GDM1 (cell line): ENCODE measurements at places on chromosomes 2 and 18.

- DNase-seq = no peak
These were observed 296.5 kb downstream of the NOL4 start for GRCh38 chr18:33928231-33928630.

DNA sequence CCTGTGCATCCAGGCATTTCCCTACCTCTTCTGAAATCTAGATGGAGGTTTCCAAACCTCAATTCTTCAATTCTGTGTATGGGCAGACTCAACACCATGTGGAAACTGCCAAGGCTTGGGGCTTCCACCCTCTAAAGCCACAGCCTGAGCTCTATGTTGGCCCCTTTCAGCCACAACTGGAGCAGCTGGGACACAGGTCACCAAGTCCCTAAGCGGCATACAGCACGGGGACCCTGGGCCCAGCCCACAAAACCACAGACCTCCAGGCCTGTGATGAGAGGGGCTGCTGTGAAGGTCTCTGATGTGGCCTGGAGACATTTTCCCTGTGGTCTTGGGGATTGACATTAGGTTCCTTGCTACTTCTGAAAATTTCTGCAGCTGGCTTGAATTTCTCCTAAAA, 255.4 kb downstream of the TDRD15 start:
- no peak for DNase-seq

DNA sequence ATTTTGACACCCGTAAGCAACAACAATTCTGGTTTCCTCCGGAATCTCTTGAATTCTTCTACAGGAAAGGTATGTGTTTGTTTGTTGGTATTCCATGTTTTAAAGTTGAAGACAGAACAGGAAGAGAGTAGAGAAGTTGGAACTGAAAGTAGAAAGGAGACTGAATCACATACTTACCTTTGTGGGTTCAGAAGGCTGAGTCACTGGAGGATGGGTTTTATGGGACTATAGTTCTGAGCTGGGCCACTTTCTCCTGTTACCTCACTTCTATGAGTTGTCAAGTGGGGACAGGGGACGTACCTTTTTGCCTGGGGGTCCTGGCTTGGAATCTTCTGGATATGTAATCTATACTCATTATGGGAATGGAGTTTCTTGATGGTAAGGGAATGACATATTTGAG, 40.9 kb downstream of the KDM3A start:
- DNase-seq = no peak

GRCh38 chr2:64420677-64421076, 33.3 kb upstream of the LGALSL start:
- no peak for DNase-seq

- no peak for DNase-seq
These were observed 88.0 kb downstream of the SMAD7 start for GRCh38 chr18:48862678-48863270.

GRCh38 chr2:216242365-216242764, 129.9 kb downstream of the MARCHF4 start:
- no peak for DNase-seq

GRCh38 chr18:24514439-24514838, 54.0 kb downstream of the HRH4 start:
- no peak for DNase-seq

DNA sequence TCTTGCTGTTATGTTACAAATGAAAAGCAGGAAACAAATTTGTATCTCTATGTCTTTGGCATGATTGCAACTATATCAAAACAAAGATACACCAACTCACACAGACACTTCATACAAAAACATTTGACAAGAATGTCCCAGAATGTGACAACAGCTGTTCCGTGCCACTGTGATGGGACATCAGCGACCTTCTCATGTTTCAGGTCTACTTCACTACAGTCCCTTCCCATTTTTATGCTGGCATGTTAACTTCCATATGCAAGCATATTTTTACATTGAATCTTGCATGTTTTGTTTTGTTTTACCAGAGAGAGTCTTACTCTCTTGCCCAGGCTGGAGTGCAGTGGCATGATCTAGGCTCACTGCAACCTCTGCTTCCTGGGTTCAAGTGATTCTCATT, 71.2 kb downstream of the STK25 start:
- DNase-seq = no peak

- DNase-seq = no peak
These were observed 120.7 kb downstream of the LOXHD1 start for GRCh38 chr18:46536215-46536874.

DNA sequence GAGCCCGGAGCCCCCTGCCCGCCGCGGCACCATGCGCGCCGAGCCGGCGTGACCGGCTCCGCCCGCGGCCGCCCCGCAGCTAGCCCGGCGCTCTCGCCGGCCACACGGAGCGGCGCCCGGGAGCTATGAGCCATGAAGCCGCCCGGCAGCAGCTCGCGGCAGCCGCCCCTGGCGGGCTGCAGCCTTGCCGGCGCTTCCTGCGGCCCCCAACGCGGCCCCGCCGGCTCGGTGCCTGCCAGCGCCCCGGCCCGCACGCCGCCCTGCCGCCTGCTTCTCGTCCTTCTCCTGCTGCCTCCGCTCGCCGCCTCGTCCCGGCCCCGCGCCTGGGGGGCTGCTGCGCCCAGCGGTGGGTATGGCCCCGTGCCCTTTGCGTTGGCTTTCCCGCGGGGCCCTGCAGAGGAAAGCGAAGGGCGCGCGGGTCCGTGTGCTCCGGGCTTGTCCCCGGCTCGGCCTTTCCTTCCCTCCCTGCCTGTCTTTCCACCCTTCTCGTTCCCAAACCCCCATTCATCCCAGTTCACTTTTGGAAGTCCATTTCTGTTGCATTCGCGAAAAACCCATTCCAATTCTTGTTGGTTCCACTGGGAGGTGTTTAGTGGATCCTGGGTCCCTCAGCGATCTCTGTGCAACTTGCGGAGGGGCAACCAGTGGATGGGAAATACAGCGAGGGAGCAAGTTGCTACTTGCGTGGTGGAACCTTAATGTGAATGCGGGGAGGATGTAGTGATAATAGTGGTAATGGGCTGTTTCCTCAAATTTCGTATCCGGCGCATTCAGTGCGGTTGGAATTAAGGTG, 599 bp downstream of the ADAM23 start:
- no peak for DNase-seq

DNA sequence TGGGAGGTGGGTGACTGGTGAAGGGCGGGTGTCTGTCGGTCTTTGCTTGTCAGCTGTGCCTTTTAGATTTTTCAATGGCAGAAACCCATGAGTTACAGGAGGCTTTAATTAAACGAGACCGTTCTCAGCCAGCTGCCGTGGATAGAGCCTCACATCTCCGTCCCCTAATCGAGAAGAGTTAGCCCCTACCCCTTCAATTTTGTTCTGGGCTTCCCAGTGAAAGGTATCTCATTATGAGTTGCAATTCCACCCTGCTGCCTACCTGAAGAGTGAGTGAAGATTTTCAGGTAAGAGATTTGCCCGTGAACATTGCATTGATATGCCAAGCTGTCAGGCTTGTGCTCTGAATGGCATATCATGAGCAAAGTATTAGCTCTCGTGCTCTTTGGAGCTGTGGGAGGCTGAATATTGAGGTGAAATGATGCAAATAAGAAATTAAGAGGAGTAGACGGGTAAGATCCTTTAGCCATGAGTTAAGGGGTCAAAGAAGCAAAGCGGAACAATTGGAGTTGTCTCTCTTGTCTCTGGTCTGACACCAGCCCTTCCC, 118.7 kb upstream of the MSTN start:
- DNase-seq = no peak

- no peak for DNase-seq
These were observed 154.1 kb upstream of the KLHL29 start for GRCh38 chr2:23230885-23231284.

GRCh38 chr18:38010971-38011857, 445.6 kb upstream of the CELF4 start:
- no peak for DNase-seq

GRCh38 chr18:75208155-75208835, 644 bp downstream of the PTGR3 start:
- peak; percentile 25 for DNase-seq

- peak; percentile 81 for DNase-seq
These were observed at the start of gene PLEK for GRCh38 chr2:68365087-68365486. Gene PLEK (plus strand): TSS chr2:68365282. CDS start chr2:68365352, 70 bp downstream.

- no peak for DNase-seq
These were observed 135.0 kb upstream of the RIOK3 start for GRCh38 chr18:23317975-23318675.

- DNase-seq = no peak
These were observed 91.4 kb upstream of the IL1R2 start for GRCh38 chr2:101900375-101900774.

DNA sequence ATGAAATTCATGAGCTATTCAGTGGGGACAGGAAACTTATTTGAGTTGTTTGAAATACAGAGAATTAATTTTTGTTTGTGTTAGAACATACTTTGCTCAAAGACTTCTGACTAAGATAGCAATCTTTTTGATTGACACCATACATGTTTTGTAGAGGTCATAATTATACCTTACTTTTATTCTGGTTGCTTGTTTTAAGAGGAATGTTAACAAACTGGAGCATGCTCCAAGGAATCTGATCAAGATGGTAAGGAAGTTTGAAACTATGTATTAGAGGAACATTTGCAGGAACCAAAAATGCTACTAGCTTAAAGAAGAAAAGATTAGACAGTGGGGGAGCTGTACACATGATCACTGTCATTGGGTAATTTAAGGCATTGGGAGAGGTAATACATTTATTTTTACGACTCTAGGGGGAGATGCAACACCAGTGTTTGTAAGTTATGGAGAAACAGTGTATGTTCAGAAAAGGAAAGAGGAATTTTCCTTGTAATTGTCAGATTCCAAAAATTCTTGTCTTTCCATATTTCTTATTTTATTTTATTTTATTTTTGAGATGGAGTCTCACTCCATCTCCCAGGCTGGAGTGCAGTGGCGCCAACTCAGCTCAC, 8.0 kb downstream of the AGFG1 start:
- no peak for DNase-seq

DNA sequence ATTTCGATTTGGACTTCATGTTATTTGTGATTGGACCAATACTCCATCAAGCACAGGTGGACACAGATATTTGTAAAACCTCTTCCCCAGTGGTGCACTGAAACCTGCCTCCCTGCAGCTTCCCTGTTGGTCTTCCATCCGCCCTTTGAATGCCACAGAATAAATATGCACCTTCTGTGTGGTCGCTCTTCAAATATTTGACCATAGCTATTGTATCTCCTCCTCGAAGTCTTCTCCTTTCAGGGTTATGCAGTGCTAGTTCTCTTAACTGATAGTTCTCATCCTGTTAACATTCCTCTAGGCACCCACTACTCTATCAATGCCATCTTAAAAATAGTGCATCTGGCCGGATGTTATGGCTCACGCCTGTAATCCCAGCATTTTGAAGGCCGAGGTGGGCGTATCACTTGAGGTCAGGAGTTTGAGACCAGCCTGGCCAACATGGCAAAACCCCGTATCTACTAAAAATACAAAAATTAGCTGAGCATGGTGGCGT, 12.5 kb downstream of the SPATS2L start:
- DNase-seq = no peak

- no peak for DNase-seq
These were observed 16.8 kb upstream of the BCL11A start for GRCh38 chr2:60570251-60570650.

DNA sequence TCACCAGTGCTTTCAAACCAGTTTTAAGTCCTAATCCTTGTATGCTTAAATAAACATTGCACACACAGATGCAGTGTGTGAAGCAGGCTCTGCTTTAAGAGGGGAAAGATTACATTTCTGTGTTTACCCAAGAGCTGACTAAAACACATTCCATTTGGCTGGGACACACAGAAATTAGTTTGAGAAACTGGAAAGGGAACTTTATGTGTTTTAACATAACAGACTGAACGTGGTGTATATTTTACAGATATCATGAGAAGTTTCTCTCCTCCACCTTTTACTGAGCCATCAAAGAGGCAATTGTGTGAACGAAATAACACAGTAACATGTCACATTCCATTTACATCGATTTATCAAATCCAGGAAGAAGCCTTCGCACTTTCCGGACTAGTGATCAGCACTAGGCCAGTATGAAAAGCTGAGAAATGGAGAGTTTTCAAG, 121.8 kb downstream of the MAIP1 start:
- DNase-seq = no peak

- DNase-seq = no peak
These were observed 173.0 kb upstream of the STK17B start for GRCh38 chr2:196344397-196344796.

GRCh38 chr2:201183365-201183727, 405 bp downstream of the CASP10 start:
- DNase-seq = no peak

DNA sequence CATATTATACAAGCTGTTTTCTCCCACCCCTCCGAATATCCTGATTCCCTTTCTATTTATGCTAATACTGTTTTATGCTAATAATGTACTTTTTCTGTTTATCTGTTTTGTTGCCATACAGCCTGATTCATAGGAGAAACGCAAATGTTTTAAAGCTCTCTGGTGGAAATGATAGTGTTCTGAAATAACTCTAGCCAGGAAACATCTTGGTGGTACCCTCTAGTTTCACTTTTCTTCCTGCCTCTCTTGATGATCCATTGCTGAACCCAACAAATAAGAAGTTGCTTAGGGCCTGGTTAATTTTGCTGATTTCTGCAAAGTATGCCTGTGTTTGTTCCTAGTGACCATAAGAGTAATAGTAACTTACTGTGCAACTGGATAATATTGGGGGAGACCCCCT, 148.4 kb upstream of the KCTD1 start:
- DNase-seq = no peak

DNA sequence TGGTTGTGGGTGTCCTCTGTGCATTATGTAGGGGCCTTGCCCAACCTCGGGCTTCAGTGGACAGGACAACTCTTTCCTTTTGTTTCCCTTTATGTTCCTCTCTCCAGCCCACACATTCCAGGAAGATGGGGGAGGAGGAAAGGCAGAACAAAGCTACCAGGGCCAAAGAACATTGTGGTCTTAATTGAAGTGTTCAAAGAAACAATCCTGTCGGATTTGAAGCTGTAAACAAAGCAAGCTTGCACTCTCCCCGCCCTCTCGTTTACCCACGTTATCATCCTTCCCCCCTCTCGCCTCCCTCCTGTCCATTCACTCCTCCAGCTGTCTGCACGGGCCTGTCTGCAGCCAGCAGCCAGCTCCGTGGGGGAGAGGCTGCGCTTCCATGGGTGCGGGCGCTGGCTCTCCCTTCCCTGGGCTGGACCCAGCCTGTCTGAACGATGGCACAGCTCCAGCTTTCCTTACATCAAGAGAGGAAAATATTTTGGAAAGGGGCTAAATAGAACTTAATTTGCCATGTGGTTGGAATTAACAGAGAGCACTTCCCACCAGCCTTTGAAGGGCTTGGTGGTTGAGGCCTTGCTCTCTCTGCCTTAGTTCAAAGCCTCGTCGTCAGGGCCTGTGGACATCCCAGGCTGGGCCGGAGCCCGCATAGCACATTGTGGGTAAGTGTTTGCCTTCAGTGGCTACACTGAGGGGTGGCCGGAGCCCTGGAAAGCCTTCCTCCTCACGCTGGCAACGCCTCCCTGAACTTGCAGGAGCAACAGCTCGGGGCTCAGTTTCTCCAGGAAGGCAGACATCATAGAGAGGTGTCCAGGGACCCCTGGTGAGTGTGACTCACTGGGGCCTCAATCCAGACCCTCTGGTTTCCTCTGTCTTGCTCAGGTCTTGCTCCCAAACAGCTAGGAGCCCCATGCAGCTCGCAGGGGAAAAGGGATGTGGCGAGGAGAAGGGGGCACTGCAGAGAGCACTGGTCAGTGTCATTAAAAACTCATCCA, 60.6 kb upstream of the HS6ST1 start:
- no peak for DNase-seq
